ENCODE measurements at places on chromosomes 1 and 21.

GRCh38 chr1:7425771-7426170 is 345.3 kb upstream of the VAMP3 start:
- DNase-seq = no peak

DNA sequence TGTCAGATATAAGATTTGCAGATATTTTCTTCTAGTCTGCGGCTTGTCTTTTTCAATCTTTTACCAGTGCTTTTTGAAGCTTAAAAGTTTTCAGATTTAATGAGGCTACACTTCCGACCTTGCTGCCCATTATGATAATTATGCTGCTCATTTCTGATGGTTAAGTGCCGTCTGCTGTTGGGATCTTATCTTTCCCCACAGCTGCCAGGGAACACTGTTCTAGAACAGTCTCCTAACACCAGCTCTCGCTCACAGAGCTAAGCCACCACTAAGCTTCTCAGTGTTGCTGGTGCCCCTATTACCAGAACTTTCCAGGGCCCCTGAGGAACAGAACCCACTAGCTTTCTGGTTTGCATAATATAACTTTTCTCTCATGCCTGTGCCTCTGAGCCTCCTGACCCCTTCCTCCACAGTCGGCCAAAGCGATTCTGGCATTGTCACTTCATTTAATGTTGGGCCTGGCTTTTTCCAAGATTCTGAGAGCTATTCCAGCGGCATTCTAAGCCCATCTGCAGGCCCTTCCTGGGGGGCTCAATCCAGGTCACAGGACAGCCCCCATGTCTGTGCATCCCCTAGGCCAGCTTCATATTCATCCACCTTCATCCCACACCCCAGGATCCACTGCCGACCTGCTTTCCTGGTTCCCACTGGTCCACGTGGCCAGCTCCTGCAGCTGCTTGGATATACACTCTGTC is 237.0 kb downstream of the PTPRU start:
- DNase-seq = no peak

- DNase-seq = peak; percentile 97
Measured at GRCh38 chr1:217482356-217483102, 148.4 kb downstream of the GPATCH2 start.

DNA sequence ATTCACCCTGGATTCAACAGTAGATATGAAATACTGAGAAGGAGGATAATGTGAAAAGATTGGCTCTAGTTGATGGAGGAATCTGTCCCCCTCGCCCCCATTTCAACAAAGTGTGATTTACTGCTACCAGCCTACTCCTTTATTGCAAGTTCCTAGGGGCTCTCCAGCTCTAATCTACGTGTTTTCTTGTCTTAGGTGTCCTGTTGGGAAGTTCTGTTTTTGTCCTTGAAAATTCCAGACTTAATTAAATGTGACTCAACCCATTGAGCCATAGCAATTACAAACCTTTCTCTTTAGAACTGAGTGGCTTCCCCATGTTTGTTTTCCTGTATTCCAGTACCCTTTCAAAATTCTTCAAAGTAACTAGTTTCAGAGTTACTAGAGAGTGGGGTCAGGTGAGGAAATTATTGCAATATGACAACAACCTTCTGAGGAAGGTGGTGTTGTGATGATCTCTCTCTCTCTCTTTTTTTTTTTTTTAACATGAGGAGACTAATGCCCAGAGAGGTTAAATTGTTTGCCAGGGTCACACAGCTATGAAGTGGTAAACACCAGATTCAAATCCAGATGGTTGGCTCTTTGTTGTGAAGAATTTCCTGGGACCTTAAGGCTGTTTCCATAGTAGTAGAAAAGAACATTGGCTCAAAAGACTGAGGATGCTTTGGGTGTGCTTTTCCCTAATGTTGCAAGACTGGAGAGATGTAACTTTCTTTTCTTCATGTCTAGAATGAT is 3.5 kb downstream of the RGL1 start:
- no peak for DNase-seq

GRCh38 chr1:55600242-55600641 is 385.1 kb upstream of the USP24 start:
- DNase-seq = no peak

- DNase-seq = no peak
Measured at GRCh38 chr21:41754479-41754891, 12.4 kb downstream of the RIPK4 start.

DNA sequence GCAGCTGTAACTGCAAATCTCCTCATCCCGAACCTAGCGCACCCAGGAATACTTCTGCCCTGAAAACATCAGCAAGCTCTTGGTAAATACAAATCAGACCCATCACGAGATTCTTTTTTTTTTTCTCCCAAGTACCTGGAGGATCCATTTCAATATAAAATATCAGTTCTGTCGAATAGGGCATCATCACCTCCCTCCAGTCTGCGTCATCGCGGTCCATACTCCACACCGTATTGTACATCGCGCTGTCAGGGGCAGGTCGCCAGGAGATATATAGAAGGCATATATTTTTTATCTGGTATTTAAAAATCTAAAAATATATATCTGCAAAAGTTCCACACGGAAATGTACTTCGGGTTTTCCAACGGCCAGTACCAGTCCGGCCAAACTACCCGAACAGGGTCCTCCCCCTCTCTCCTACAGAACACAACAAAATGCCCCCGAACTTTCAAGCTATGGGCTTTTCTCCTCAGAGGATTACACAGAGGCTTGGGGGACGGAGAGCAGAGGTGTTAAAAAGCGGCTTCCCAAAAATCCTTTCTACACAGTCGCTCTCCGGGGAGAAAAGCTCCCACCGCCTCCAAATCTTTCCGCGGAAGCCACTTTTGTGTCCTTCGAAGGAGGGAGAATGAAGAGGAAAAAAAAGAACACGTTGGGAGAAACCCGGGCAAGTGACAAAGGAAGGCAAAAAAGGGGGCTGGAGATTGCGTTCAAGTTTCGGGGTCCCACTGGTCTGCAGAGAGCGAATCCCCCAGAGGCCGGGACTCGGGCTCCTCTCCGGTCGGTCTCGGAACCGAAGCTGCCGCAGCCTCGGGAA is 509 bp downstream of the PIK3R3 start:
- DNase-seq = peak; percentile 42

- no peak for DNase-seq
Measured at GRCh38 chr21:44838039-44838895, 20.4 kb upstream of the SUMO3 start.

DNA sequence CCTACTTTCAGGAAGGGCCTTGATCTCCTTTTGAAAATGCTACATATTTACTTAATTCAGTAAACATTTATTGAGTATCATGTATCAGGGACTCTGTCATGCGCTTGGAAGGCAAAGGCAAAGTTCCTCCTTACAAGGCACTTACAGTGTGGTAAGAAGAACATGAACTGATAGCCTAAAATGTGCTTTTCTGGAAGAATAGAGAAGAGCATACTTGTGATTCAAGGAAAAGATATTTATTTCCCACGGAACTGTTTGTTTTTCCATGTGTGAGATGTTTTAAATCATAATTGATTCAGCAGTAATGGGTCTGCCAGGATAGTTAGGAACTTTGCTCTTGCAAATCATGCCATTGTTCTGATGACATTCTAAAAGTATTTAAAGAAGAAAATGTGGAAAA is 110.1 kb upstream of the ZNHIT6 start:
- peak; percentile 47 for DNase-seq

GRCh38 chr1:90513956-90514355 is 203.1 kb downstream of the BARHL2 start:
- no peak for DNase-seq

DNA sequence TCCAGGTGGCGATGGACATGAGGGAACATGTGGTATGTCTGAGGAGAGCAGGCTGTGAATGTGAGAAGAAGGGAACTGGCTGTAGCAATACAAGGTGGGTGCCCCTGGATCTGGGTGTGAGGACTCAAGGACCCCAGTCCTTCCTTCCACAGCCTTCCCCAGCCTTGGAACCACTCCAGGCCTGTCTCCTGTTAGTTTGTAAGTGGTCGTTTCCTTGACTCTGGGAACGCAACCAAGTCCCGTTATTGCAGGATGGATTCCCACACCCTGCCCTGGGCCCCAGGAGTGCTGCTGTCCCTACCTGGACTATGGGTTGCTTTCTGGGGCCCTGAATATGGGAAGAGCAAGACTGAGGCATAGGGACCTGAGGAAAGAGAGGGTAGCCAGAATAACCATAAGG is 47.2 kb upstream of the VANGL1 start:
- DNase-seq = no peak

DNA sequence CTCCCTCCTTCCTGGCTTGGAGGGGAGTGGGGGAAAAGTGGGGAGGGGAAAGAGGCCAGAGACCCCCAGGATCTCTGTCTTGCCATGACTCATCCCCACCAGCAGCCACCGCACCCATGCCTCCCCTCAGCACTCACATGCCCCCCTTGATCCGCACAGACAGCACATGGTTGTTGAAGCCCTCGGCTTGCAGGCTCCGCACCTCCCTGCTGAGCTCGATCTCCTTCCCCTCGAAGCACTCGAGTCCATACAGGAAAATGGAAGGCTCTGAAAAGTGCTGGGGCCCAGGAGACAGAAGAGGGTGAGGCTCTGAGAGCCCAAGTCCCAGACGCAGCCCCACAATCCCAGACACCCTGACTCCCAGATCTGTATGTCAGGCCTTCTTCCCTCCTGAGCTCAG is 10.8 kb downstream of the CD52 start:
- DNase-seq = no peak

DNA sequence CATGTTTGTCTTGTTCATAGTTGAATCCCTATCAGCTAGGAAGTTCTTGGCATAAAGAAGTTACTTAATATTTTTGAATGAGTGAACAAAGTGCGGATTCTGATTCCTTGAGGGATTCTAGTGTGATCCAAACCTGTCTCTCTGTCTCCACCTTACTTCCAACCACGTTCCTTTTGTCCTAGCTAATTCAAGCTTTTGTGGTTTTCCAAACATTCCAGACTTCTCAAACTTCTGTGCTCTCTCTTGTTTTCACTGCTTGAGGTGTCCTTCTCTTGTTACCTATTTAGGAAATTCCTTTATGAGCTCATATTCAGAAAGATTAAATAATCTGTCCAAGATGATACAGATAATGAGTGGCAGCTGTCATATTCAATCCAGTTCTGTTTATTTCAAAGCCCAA is 353.2 kb downstream of the PTBP2 start:
- DNase-seq = no peak

GRCh38 chr1:221683681-221684080 is 58.2 kb downstream of the DUSP10 start:
- peak; percentile 29 for DNase-seq

GRCh38 chr1:226223786-226224244 is 351 bp downstream of the MIXL1 start:
- DNase-seq = peak; percentile 13

- DNase-seq = peak; percentile 44
Measured at GRCh38 chr1:2360588-2361364, 30.6 kb downstream of the MORN1 start.

GRCh38 chr1:178308438-178308837 is 188.3 kb downstream of the CLEC20A start:
- DNase-seq = no peak

DNA sequence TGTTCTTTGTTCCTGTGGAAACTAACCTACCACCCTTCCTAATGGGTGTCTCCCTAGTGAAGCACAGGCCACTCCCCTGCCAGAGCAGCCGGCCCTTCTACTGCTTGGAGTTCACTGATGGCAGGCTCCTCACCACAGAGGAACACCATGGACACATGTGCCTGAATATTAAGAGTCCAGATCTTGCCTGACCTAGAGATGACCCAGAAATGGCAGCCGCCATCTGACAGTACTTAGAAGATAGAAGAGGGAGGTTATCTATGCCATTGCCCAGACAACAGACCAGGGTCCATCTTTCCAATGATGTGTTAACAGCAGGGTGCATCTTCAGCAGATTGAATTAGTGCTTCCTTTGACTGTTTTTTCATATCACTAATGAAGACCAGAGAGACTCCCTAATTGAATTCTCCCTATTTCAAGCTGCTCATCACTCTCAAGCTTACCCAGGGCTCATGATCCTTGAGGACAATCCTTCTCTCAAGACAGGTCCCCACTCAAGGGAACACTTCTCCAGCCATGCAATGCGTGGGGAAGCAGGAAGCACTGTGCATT is 59.8 kb downstream of the PLEKHA6 start:
- no peak for DNase-seq

DNA sequence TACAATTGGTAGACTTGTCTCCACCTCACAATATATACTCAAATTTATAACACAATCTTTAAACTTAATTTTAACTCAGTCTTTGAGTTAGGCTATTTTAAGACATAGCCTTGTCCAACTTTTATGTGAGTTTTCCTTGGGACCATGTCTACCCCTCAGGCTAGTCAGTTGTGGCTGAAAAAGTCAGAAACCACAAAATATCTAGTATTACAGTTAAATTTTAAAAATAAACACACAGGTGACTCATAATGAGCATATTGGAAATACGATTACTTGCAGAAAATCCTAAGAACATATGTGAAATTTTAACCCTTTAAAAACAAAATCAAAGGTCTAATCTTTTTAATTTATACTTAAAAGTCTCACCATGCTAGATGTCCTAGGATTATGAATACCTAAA is 4.8 kb upstream of the ASB17 start:
- peak; percentile 64 for DNase-seq

DNA sequence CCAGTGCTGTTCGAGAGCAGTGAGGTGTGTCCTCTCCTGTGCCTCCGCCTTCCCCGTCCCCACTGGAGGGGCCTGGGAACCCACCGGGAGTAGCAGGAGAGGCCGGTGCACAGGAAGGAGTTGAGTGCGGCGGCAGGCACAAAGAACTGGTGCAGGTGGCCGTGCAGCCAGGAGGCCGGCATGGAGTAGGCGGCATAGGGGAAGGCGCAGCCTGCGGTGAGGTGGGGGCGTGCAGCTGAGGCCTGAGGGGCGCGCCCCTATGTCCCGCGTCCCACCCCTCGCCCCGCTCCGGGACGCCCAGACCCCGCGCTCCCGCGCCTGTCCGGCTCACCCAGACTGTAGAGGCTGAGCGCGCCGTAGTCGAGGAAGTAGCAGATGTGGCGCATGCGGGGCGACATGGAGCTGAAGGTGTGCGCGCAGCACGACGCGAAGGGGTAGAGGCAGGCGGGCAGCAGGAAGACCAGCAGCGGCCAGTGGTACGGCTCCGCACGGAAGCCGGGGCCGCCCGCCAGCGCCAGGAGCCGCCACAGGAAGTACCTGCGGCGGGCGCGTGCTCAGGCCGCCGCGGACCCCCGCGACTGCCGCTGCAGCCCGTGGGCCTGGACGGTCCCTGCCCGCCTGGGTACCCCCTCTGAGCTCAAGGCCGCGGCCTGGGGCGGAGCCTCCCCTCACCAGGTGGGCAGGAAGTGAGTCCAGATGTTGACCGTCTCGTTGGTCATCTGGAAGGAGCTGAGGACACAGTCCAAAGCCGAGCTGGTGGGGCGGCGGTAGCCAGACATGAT is 2.2 kb downstream of the PAQR6 start:
- no peak for DNase-seq

DNA sequence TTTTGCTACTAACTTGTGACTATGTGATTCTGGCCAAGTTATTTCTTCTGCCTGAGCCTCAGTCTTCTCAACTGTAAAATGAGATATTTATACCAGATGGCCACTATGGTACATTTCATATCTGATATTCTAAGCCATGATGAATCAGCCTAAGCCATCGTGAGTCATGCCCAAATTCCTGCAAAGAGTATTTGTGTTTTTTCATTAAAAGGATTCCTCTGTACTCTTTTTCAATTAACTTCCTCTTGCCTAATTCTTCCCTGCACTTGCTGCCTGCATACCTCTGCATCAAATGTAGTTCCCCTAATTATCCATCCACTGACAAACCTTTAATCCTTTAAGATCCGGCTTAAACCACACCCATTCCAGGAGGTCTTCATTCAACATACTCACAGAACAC is 575.1 kb upstream of the BEND5 start:
- no peak for DNase-seq
